ENCODE measurements at places on chromosomes 6 and 20.
A peak's percentile ranks its signal among the peaks of the same experiment; 100 is the strongest.

DNA sequence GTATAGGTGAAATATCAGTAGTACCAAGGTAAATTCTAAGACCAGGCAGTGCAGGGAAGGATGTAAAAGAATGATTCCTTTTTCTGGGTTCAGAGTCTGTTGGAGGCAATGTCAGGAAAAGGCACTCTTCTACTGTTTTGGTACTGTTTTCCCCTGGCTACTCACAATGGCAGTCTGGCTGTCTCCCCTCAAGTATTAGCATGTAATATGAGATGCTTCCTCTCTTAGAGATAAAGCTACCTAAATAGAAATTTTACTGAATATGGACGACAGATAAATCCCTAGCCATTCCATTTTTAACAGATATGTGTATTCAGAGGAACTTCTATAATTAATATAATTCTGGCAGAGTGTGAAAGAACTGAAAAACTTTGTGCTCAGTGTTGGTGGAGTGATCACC lies 3.5 kb downstream of the RNF8 start:
- no peak for DNase-seq

- DNase-seq: peak; percentile 49
Measured at GRCh38 chr6:82072121-82072521, 175.4 kb downstream of the IBTK start.

- DNase-seq: peak; percentile 68
Measured at GRCh38 chr6:166173281-166173951, 5.8 kb upstream of the TBXT start.

DNA sequence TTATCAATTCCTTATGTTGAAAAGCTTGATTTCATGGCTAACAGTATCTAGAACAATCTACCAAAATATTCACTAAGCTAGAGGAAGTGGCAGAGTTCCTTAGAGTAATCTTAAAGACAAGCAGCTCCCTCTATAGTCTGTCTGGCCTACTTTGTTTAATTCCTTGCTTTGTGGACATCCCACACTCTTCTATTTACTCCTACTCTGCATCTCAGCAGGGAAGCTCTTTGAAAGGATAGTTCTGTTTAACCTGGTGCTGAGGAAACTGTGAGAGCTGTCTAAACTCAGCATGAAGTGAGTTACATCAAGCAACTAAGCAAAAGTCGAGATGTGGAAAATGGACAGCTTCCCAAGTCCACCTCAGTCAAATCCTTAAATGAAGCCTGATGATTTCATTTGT lies 4.3 kb downstream of the REV3L start:
- DNase-seq: peak; percentile 31

- no peak for DNase-seq
Measured at GRCh38 chr6:18211338-18211737, 53.0 kb downstream of the DEK start.

DNA sequence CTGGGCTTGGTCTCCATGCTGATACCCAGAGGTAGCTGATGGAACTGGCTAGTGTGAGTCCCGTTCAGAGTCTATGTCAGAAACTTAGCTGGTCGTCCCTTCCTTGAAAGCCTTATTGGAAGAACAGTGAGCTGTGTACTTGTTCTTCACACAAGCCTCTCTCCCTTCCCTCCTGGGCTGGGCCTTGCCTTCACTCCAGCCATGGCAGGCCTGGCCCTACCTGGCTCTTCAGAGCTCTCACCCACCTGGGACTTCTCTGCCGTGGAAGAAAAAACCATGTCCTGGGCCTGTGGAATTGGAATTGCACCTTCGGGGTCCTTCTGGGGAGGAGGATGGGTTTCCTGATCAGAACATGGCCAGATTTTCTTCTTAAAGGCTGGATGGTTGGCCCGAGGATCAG lies 20.3 kb upstream of the ZNF831 start:
- DNase-seq: no peak

DNA sequence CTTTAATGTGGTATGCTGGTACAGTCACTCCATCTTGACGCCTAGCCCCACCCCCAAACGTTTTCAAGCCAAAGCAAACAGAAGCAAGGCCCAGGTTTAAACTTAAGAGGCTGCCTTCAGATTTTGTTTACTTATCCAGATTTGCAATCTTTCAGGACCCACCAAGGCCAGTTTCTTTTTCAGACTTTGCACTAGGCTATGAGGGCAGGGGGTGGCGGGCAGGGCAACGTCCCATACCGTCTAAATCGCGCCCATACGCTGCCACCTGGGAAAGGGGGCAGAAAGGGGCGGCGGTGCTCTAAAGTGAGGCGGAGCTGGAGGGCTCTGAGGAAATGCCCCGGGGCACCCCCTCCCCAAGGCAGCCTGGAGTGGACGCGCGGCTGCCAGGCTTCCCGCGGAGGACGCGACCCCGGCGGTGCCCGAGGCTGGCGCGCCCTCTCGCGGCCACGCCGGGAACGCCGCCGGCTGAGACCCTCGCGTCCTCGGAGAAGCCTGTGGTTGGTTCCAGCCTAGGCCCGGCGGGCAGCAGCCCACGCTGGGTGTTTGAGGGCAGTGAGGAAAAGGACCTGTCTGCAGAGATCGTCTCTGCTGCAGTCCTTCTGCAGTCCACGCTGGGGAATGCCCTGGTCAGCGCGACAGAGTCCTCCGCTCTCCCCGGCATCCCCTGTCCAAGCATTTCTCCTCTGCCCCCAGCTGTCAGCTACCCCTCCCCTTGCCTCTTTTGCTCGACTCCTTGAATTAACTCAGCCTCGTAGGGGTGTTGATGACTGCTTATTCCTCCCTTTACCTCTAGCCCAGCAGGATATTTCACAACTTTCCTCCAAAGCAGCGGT lies 129.2 kb upstream of the PRND start:
- DNase-seq: peak; percentile 36

GRCh38 chr6:42390228-42390934 lies 61.3 kb downstream of the TRERF1 start:
- no peak for DNase-seq

GRCh38 chr6:162358625-162359024 lies 368.9 kb downstream of the PRKN start:
- no peak for DNase-seq

- peak; percentile 29 for DNase-seq
Measured at GRCh38 chr20:22584922-22585785, 782 bp upstream of the FOXA2 start.

DNA sequence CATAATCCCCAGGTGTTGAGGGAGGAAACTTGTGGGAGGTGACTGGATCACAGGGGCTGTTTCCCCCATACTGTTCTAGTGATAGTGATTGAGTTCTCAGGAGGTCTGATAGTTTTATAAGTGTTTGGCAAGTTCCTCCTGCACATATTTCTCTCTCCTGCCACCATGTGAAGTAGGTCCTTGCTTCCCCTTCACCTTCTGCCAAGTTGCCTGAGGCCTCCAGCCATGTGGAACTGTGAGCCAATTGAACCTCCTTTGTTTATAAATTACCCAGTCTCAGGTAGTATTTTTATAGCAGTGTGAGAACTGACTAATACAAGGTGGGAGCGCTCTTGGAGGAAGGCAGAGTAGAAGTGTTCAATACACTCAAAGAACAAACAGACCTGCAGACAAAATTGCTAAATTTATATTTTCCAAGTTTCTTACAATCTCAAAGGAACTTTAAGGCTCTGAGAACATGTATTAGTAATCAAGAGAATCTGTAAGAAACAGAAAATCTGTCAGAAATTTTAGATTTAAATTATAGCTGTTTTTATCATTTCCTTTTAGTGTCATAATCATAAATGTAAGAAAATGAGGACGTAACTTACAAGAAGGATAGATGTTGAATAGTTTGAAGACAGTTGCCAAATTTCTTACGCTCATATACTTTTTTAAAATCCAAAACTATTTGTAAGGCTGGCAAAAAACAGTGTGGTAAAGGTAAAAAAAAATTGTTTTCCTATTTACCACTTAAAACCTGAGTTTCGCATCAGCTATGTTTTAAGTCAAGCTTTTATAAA lies 77.7 kb downstream of the ASCC3 start:
- DNase-seq: peak; percentile 70

DNA sequence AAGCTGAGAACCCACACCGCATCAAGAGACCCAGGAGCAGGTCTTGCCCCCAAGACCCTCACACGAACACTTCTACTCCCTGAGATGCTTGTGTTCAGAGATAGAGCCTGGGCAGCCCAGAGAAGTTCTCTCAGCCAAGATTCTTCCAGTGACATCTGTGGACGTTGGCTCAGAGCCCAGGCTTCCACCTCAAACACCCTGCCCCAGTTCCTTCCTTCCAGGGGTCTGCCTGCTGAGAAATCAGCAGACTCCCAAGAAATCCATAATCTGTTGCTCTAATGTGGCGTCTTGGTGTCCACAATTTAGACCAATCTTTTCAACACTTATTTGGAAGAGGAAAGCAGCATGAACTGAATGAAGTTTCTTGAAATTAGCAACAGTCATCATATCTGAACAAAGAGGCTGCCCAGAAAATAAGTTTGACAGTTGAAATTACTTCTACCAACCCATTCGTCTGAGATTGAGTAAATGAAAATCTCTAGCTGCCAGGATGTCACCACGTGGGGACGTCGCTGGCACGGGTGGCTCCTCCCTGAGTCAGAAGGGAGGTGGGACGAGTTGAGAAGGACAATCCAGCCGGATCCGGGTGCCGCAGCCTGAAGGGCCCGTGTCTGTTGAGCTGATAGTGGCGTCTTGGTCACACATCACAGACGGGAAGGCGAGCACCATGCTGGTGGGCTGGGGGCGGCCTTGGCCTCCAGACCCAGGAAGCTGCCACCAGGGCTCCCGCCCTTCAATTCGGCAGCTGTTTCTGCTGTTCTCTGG lies 400.9 kb downstream of the TAF4 start:
- DNase-seq: no peak

- DNase-seq: no peak
Measured at GRCh38 chr6:166927935-166928643, 28.3 kb downstream of the RNASET2 start.

GRCh38 chr6:47633141-47633540 lies 65.2 kb upstream of the ADGRF4 start:
- no peak for DNase-seq

DNA sequence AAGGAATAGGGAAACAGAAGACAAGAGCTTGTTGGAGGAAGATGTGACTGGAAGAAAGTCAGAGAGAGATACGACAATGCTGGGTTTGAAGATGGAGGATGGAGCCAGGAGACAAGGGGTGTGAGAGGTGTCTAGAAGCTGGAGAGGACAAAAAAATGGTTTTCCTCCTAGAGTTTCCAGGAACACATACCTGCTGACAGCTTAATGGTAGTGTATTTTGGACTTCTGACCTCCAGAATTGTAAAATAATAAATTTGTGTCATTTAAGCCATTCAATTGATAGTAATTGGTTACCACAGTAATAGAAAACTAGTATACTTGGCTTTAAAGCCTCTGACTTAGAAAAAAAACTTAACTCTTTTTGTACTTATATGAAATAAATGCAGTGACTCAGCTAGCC lies 3.6 kb downstream of the AIG1 start:
- no peak for DNase-seq

- DNase-seq: no peak
Measured at GRCh38 chr6:146200176-146200575, 171.3 kb downstream of the GRM1 start.

DNA sequence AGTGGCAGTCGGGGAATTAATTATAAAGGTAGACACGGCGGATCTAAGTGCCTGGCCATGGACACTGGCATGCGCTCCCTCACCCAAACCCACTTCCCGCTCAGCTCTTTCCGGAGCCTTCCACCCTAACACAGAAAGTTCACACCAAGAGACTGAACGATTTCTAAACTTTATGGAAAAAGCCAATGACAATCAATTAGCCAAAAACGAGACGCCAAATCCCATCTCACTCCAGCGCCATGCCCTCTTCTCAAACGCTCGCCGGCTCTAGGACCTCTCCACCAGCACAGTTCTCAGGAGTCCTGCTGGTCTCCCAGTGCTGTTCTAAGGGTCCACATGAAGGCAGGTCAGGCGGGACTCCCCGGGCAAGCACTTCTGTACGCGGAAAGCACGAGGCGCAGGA lies 641 bp downstream of the SF3B5 start:
- DNase-seq: no peak

- no peak for DNase-seq
Measured at GRCh38 chr20:38143646-38144554, 21.2 kb downstream of the TGM2 start.

DNA sequence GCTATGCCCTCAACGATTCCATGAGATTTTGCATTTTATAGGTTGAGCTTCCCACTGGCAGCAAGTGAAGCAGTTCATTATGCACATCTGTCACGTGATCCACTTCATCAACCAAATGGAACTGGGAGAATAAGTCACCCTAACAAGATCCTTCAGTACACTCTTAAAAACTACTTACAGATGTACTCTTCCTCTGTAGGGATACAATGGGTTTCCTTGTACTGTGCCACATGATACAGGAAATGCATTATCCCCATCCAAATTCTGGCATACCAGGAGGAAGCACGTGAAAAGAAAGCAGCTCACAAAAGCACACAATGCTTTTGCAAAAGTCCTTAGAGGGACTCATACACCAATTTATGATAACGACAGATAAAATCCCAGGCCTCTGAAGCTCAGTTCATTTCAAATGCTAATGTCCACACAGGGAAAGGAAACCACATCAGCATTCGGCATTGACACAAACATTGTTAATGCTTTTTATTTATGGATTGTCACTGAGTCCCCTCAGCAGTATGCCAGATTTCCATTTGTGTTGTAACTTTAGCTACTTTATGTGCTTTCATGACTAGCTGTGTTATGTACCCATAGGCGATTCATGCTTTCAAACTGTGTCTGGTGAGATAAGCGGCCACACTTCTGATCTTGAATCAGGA lies 58.1 kb upstream of the REV3L start:
- DNase-seq: peak; percentile 72

DNA sequence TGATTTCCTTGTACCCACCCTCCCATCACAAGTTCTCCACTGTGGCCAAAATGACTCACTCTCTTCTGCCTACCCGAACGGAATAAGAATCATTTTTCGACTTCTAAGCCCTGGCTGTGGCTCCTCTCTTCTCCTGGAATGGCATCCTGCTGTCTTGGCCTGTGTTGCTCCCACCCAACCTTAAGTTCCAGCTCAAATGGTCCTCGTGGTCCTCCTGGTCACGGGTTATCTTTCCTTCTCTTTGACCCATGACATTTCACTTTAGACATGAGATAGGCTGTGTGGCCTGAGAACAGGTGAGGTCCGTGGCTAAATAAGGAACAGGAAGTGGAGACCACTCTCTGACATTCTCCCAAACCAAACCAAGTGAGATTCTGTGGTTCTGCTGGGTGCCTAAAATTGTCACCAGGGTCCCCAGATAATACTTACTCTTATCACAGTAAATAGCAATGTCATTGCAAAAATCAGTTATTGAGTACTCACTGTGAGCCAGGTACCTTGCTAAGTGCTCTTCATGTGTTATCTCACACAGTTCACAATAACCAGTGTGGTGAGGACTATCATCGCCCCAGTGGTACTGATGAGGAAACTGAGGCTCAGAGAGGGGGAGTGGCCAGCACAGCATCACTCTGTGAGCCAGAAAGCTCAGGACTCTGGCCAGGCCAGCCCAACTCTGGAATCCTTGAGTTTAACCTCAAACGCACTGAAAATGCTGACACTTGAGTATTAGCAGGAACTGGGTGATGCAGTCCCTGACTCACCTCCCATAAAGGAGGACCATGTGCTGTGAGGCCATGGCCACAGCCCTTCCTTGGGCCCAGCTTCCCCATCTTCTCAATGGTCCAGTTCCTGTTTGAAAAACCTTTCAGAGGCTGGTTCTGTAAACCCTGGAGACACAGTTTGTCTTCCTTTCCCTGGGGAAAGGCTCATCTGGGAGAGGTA lies 74.8 kb upstream of the SIRPA start:
- DNase-seq: no peak
